ENCODE measurements at places on chromosomes 11 and 22.

DNA sequence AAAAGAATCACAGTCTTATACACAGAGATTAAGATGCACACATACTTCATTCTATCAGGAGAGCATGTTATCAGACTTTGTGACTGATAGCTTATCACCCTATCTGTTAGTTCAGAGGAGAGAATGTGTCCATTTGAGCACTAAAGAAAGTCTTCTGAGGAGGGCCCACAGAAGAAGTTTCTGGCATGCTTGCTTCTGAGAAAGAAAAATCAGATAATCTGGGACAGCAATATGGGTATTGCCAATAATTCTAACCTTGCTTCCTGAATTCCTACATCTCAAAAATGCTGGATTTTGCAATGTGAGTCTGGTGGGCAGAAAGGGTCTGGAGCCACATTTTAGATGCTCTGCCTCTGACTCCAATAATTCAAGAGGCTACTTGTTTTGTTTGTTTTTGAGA lies 128.9 kb downstream of the RBFOX2 start:
- peaks cover 9% of the 10 kb centered on the region for H3K4me1 ChIP-seq
- DNase-seq: no peak
- no peak overlapping the region for H3K27ac ChIP-seq
- H3K4me3 ChIP-seq: no peak overlapping the region
- H3K27me3 ChIP-seq: no peaks in the 10 kb centered on the region
- H3K36me3 ChIP-seq: no peaks in the 10 kb centered on the region

DNA sequence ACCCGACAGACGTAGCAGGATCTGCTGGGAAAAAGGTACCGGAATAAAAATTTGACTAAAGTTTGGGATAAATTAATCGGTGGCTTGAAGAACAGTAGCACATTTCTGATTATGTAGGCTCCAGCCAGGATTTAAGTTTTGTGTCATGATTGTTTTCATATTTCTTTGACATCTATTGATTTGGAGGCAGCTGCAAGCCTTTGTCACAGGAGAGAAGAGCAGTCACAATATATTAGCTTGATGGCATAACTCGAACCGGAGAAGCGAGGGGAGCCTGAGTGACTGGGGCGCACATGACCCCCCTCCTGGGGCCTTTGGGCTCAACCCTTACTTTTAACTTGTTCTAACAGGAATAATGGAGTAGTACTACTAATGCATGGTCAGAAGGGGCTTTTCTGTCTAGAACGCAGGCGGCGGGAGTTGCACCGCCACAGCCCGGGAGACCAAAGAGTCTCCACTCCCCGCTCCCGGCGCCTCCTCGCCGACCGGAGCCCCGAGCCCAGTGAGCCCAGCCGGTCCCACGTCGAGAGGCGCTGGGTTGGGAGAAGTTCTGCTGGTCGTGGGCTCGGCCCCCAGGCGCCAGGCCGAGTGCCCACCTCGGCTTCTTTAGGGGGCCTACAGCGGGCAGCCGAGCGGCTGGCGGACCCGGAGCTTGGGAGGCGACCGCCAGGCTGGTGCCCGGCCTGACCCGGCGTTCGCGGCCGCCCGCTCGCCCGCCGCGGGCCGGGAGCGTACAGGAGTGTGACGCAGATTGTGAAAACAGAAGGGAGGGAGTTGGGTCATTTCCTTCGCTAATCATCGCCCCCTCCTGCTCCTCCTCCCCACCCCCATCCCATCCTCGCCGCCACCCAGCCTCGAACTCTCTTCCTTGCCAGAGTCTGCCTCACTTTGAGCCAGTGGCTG lies 15.7 kb upstream of the PAX6 start:
- no peak overlapping the region for H3K4me3 ChIP-seq
- no peak overlapping the region for H3K27ac ChIP-seq
- peak; percentile 27 for DNase-seq

DNA sequence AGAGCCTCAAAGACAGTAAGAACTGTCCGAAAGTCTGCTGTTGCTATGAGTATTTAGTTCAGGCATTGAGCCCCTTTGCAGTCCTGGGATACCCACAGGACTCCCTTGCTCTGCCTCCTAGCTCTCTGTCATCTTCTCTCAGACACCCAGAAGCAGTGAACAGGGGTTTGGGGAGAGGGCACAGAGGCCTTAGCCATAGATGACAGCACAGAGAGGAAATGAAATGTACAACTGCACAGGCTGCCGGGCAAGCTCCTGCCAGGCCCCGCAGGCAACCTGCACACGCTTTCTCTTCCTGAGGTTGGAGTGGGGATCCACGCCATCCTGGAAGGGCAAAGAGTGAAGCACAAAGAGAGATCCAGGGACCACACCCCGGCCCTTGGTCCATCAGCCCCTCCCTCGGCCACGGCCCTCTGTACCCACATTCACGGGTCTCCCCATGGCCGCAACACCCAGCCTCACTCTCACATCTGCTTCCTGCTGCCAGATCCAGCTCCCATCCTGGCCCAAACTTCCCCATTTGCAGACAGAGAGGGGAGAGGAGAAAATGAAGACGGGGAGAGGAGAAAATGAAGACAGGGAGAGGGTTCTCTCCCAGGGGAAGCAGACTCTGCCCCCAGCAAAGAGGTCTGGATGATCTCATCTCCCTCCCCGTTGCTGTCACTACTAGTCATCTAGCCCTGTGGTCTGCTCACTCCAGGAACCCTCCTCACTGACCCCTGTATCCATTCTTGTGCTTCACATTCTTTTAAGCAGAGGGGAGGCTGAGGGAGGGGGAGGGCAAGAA lies 40.7 kb downstream of the CD6 start:
- H3K27ac ChIP-seq: no peak overlapping the region
- H3K36me3 ChIP-seq: no peaks in the 10 kb centered on the region
- peaks cover 19% of the 10 kb centered on the region for H3K27me3 ChIP-seq
- DNase-seq: no peak

- peaks cover 9% of the 10 kb centered on the region for H3K4me1 ChIP-seq
- no peak for DNase-seq
- H3K27ac ChIP-seq: no peak overlapping the region
- no peak overlapping the region for H3K4me3 ChIP-seq
- no peaks in the 10 kb centered on the region for H3K27me3 ChIP-seq
- no peaks in the 10 kb centered on the region for H3K36me3 ChIP-seq
Measured at GRCh38 chr22:33472462-33473344, 414.5 kb upstream of the SYN3 start.

DNA sequence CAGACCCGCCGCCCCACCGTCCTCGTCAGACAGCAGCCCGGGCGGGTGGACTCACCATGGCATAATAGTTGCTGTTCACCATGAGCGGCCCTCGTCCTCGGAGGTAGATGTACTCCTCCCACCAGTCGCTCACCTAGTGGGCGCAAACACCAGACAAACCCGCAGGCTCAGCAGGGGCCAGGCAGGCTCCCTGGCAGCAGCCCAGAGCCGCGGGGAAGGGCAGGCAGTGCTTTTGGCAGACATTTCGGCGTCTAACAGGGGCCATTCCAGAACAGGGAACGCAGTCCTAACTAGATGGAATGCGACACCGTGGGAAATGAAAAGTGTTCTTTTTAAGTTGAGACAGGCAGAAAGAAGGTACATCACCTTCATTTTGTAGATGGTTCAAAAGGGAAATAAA lies 44.9 kb downstream of the CPT1A start:
- H3K36me3 ChIP-seq: peaks cover 31% of the 10 kb centered on the region
- H3K27me3 ChIP-seq: no peaks in the 10 kb centered on the region
- H3K4me1 ChIP-seq: peaks cover 4% of the 10 kb centered on the region
- no peak overlapping the region for H3K27ac ChIP-seq
- H3K4me3 ChIP-seq: no peak overlapping the region

DNA sequence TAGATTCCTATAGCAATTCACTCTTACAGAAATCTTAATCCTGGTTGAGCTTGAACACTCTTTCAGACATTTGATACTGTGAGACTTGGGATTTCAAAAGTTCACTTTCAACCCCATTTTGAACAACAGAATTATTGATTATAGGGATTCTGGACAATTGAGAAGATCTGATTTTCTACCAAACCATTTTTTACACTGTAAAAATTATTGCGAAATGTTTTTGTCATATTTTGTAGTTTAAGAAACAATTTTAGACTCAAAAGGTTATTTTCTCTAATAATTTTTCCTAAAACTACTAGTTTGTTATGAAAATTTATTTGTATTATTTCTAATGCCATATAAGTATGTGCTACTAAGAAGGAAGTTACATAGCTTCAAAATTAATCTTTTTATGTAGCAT lies 36.4 kb downstream of the PIWIL4 start:
- no peak for DNase-seq
- H3K4me1 ChIP-seq: no peaks in the 10 kb centered on the region
- no peak overlapping the region for H3K27ac ChIP-seq
- H3K36me3 ChIP-seq: no peaks in the 10 kb centered on the region
- H3K27me3 ChIP-seq: no peaks in the 10 kb centered on the region
- no peak overlapping the region for H3K4me3 ChIP-seq

DNA sequence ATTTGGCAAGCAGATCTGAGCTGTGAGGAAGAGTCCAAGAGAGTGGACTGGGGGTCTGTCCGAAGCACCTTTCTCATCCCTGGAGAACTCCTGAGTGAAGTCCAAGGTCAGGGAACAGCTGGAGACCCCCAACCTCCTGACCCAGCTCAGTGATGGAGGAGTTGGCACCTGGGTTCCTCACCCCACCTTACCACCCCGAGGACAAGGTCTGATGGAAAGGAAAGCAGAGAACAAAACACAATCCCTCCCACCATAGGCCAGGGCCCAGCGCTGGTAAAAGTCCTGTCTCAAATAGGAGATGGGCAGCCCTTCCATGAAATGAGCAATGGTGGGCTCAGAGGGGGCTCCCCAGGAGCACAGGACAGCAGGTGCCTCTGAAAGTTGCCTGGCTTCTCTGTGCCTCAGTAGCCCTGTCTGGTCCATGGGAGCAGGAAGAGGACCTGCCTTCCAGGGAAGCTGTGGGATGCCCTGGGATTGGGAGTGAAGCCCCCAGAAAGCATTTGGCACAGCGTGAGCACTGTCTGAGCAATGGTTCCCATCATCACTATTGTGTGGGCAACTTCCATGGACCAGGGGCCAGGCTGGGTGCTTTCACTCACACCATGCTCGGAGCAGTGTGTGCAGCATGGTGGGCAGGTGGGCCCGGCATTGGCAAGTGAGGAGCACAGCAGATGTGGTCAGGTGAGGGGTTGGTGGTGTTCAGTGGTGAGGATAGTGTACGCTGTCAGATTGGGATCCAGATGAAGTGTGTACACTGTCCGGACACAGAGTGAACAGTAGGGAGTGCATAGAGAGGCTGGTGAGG lies 7.5 kb downstream of the TRIM29 start:
- DNase-seq: no peak
- peaks cover 19% of the 10 kb centered on the region for H3K4me1 ChIP-seq
- H3K4me3 ChIP-seq: no peak overlapping the region
- no peaks in the 10 kb centered on the region for H3K36me3 ChIP-seq
- H3K27me3 ChIP-seq: no peaks in the 10 kb centered on the region

GRCh38 chr22:35332278-35332677 lies 32.6 kb downstream of the TOM1 start:
- H3K27me3 ChIP-seq: no peaks in the 10 kb centered on the region
- H3K4me1 ChIP-seq: no peaks in the 10 kb centered on the region
- H3K27ac ChIP-seq: no peak overlapping the region
- peaks cover 88% of the 10 kb centered on the region for H3K36me3 ChIP-seq
- H3K4me3 ChIP-seq: no peak overlapping the region

DNA sequence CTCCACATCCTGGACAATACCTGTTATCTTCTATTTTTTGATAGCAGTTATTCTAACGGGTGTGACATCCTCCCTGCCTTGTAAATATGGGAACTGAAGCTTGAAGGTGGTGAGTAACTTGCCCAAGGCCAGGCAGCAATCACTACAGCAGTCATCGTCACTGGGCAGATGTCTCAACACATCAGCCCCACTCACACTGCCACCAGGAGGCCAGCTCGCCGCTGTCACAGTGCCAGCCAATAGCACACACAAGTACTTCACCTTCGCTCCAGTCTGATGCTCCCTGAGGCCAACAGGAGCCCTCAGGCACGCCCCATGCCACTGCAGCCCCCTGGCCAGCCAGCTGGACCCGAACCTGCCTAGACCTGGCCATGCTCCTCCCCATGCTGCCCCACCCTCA lies 4.9 kb upstream of the TTLL1 start:
- no peak overlapping the region for H3K27ac ChIP-seq
- no peaks in the 10 kb centered on the region for H3K36me3 ChIP-seq
- no peak for DNase-seq
- peaks cover 7% of the 10 kb centered on the region for H3K4me1 ChIP-seq
- H3K4me3 ChIP-seq: no peak overlapping the region
- H3K27me3 ChIP-seq: no peaks in the 10 kb centered on the region
